ENCODE measurements at places on chromosomes 7 and 10.

GRCh38 chr10:59954296-59954695 lies 47.9 kb upstream of the CCDC6 start:
- no peak for DNase-seq

DNA sequence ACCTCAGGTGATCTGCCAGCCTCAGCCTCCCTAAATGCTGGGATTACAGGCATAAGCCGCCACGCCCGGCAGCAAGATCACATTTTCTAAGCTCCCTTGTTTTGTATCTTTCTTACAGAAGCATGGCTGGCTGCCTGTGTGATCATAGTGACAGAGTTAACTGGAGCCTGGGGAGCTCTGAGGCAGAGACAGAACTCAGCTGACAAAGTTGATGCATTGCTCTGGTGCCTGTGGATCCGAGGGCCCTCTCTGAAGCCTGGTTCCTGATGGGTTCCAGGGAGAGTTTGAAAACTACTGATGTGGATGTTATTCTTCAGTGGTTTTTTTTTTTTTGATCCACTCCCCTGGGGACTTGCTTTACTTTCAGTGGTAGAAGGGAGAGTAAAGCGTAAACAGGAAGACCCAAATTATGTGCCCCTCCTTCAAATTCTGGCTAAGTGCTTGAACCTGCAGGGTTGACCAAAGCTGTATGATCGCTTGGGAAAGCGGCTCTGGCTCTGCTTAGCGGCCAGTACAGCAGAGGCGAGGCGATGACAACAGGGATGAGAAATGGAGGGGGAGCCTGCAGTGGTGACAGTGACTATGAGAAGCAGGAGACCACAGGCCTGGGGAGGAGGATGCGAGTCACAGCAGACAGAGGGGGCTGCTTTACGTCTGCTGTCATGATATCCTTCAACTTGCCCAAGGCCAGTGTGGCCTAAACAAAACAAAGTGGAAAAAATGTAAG lies 6.8 kb upstream of the EFCAB10 start:
- no peak for DNase-seq

DNA sequence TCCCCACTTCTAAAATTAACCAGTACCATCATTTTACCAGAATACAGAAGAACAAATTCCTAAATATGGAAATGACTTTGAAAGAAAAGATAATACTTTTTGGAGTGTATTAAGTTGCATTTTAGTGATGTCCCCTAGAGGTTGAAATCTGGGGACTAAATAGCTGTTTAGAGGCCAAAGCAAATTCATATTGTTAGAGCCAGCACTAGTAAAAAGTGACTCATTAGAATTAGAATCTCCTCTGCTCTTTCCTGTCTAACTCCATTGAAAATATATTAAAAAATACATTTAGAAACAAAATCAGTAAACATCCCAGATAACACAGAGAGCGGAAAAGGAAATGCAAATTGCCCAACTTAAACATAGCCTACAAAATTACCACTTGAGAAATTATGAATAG lies 1189.6 kb upstream of the C7orf33 start:
- no peak for DNase-seq

- no peak for DNase-seq
These were observed 336.7 kb upstream of the SHH start for GRCh38 chr7:156148995-156149394.

DNA sequence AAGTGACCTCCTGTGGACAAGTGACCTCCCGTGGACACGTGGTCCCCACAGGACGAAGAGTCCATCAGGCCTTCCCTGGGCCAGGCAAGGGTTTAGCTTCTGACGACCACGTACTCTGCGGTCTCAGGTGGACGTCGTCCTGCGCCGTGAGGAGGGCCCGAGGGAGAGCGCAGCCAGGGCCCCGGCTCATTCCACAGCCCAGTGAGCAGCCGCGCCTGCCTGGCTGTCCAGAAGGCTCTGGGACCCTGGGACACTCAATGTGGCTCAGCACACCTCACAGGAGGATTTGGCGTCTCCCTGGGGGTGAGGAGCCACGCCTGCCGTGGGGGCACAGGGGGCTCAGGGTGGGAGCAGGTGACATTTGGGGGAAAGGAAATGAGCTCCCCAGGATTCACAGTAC lies 64.4 kb upstream of the CFAP46 start:
- no peak for DNase-seq

DNA sequence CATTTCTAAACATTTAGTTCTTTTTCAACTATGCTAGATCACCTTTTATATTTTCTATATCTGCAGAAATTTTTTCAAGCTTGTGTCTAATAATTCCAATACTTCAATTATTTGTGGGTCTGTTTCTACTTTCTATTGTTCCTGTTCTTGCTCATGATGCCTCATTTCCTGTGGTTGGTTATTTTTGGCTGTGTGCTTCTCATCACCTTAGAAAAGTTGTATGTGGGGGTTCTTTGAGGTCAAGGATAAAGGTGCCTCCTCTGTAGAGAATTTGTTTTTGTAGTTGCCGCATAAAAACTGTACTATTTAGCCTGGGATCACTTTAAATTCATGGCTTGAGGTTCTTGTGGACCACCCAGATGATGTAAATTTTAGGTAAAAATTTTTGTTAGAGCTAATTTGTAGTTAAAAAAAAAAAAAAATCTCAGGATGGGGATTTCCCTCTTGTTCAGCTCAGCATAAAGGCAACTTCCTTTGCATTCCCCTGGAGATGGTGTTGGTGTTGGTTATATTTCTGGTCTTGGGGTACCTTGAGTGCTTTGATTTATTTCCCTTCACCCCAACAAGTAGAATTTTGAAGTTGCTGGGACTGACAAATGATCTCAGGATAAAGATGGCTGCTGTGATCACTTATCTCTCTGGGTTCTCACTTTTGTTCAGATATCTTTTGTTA lies 27.0 kb upstream of the JAZF1 start:
- DNase-seq = no peak

DNA sequence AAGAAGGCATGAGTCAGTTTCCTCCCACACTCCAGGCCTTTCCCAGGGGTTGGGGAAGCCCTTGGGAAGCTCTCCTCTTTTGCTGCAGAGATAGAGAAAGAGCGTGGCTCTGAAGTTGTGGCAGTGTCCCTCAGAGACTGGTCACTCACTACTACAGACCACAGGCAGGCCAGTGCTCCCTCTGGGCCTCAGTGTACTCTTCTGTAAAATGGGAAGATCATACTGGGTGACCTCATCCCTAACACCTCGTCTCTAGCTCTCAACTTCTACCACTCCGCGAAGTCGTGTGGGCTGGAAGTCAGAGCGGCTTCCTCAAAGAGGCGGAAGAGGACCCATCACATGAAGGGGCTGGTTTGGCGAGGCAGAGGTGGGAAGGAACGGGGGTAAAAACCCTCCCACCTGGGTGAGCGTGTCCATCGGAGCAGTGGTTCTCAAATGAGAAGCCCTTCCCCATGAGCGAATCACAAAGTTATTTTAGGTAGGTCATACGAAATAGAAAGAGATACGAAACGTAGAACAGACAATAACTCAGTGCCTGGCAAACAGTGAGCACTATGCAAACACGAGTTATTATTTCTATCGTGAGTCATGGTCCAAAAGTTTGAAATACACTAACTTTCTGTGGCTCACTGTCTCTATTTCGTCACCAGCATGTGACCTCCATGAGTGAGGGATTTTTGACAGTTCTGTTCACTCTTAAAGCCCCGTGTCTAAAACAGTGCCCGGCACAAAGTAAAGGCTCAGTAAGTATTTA lies 32.7 kb downstream of the PRKAG2 start:
- DNase-seq = no peak

DNA sequence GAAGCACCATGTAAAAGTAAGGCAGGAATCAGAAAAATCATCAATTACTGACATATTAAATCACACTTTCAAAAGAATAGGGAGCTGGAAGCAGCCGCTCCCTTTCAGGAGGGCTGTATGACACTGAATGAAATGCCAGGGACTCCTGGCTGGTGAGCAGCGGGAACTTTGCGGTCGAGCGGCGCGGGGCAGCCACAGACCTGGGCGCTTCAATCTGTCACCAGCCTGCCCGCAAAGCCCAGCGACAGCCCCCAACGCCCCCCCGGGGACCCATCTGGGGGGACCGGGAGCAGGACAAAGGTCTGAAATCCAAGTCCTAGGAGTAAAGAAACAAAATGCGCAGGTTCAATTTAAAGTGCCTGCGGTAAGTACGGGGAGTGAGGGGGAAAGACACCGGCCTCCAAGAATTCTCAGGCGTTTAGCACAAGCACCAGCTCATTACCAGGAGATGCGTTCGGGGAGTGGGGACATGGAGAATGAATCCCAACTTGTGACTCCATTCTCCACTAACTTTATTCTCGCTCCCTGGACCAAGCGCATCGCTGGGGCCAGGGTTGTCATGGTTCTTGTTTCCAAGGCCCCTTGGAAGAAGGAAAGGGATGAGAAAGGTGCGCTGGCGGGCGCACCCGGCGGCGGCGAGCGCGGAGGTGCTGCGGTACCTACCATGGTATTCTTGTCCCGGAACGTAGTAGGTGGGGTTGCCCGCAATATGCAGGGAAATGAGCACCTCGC lies 824 bp downstream of the RELN start:
- DNase-seq = peak; percentile 84

- no peak for DNase-seq
These were observed 22.9 kb upstream of the CAMK2B start for GRCh38 chr7:44348300-44348699.

GRCh38 chr7:122743211-122743610 lies 40.5 kb upstream of the RNF148 start:
- DNase-seq = no peak

DNA sequence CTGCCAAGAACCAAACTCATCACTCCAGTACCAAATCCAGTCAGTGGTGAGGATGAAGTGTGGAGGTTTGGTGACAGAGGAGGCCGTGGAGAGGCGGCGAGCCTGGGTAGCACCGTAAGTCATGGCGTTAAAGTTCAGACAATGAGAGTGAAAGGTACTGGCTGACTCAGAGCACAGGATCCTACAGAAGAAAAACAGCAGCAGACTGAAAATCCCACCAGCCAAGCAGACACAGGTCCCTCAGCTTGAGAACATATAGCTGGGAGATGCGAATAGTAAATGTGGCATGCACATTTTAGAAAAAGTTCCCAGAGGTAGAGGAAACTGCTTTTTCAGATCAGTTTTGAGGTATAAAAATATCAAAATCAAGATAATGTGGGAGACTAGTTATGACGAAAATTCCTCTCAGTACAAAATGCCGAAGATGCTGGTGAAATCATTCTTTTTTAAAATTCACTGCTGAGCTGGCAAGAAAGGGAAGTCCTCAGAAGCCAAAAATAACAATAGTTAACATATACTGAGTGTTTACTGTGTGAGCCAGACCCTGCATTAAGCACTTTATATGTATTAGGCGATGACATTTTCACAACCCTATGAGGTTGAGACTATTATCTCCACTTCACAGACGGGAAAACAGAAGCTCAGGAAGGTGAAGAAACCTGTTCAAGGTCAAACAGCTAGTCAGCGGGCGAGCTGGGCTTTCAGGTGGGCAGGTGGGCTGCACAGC lies 20.9 kb downstream of the PARP12 start:
- DNase-seq = no peak

- no peak for DNase-seq
These were observed 61.7 kb upstream of the TARP start for GRCh38 chr7:38335128-38335491.

- peak; percentile 57 for DNase-seq
These were observed 143.0 kb upstream of the HDAC9 start for GRCh38 chr7:18352339-18353255.

DNA sequence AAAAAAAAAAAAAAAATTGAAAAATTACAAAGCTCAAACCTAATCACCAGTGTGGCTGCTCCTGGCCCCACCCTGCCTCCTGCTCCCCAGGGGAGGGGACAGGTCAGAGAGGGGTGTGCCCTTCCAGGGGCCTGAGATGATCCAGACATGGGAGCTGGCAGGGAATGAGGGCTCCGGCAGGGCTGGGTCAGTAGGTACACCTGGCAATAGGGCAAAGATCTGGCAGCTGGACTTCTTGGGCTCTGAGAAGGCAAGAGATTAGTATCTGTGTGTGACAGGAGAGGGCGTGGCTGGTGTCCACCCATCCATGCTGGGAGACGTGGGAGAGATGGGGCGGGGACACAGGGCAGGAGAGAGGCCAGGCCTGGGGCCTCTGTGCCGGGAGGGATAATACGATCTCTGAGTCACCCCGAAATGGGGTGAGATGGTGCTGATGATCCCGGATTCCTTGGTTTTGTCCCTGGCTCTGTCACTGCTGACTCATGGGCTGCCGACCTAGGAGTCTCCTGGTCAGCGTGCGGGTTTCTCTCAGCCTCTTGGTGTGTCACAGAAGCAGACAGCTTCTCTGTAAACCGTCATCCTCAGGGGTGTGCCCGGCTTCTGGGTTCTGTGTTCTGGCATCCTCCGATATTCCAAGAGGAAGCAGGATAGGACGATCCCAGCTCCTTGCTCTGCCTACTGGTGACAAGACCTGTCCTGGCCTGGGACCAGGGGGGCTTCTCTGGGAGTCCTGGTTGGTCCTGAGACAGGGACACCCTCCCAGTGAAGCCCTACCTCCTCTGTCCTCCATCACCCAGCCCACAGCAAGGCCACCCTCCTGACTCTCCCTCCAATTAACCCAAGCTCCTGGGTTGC lies 8.2 kb upstream of the CLDN4 start:
- DNase-seq = no peak

DNA sequence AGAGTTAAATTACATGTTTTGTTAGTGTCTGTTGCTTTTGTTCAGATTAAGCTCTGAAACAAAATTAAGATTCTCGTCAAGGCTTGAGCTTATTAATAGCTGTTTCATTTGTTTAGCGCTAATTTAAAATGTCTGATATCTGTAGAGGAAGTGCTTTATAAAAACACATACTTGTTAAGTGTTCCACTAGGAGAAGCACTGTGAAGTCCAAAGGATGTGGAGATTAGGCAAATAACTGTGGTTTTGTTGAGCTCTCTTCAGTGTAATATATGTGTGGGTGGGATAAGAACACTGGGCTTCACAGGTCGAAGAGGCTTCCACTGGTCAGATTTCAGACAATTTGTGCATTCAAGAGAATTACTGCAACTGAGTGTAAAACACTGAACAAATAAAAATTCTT lies 242.0 kb downstream of the AUTS2 start:
- DNase-seq = no peak

All from retina (tissue), 1 donor.